Activated CD8-positive, alpha-beta memory T cell treated with anti-CD3 and anti-CD28 coated beads for 1 hour (primary cell): ENCODE measurements at places on chromosomes 12 and 14.

DNA sequence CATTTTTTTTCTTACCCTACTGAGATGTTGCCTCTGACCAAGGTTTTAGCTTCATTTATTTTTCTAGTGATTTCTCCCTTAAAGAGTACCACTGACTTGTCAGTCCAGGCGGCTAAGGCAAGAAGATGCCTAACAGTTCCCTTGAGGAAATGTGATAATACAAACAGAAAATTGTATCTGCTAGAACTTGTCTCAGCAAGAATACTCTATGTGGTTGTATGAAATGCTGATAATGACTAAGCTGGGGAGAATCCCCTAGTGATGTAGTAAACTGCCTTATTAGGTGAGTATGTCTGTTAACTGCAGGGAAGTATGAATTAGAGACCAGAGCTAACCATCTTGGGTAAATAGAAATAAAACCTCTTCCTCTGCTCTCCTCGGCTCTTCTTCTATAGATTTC is 6.7 kb downstream of the C12orf54 start:
- no peak for DNase-seq

- no peak for DNase-seq
Observed at GRCh38 chr12:3133405-3133783, 56.2 kb downstream of the TSPAN9 start.

DNA sequence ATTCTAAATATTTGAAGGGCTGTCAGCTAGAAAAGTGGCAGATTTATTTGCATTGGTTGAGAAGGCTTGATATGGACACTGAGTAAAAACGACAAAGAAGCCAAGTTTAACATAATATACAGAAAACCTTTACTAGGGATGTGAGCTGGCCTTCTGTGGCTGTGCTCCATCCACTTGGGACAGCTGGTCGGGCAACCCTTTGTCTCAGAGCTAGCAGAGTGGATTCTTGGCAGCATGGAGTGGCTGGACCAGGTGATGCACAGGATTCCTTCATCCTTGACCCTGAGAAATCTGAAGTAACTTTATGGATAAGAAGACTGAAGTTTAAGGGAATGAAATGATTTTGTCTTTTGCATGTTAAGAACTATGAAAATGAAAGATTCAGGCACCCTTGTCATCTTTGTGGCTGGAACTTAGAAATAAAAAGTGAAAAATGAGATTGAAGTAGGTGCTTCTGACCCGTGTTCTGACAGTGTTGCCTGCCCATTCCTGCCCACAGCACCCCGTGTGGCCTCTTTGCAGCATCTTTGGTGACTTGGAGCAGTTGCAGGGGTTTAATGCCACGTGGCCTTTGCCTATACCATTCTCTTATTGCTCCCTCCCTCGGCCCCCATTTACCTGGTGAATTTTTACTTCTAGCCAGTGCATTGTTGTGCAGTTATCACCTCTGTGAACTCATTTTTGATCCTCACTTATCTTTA is 32.6 kb downstream of the PELI2 start:
- no peak for DNase-seq

DNA sequence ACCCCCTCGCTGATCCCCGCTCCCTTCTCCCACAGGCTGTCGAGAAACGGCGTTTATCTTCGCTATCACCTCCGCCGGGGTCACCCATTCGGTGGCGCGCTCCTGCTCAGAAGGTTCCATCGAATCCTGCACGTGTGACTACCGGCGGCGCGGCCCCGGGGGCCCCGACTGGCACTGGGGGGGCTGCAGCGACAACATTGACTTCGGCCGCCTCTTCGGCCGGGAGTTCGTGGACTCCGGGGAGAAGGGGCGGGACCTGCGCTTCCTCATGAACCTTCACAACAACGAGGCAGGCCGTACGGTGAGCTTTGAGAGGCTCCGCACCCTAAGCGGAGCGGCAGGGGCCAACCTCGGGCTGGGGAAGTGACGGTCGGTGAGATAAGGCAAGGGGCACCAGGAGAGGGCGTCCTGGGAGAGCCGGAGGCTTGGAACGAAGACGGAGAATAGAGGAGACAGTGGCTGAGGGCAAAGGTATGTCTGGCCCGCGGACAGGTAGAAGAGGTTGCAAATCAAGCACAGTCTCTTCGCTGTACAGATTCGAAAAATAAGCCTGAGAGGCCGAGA is 2.3 kb downstream of the WNT1 start:
- no peak for DNase-seq

GRCh38 chr12:57868851-57869268 is 22.3 kb upstream of the CTDSP2 start:
- DNase-seq: no peak

- no peak for DNase-seq
Observed at GRCh38 chr12:93297032-93297431, 80.7 kb upstream of the NUDT4 start.

DNA sequence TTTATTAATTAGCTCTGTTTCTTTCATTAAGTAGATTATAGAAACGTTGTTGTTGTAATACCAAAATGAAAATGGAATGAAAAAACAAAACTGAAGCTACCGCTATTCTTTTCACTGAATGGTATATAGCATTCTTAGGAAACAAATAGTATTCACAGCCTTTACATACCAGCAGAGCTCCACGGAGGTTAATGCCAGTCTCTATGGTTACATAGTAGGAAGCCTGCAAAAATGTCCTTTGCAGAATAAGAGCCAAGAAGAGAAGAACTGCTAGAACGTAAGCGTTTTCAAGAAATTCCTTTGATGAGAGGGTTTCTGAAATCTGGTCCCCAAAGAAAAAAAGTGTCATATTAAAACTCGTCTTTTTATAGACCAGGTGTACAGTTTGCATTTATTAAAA is 30.6 kb downstream of the ABCC9 start:
- no peak for DNase-seq

DNA sequence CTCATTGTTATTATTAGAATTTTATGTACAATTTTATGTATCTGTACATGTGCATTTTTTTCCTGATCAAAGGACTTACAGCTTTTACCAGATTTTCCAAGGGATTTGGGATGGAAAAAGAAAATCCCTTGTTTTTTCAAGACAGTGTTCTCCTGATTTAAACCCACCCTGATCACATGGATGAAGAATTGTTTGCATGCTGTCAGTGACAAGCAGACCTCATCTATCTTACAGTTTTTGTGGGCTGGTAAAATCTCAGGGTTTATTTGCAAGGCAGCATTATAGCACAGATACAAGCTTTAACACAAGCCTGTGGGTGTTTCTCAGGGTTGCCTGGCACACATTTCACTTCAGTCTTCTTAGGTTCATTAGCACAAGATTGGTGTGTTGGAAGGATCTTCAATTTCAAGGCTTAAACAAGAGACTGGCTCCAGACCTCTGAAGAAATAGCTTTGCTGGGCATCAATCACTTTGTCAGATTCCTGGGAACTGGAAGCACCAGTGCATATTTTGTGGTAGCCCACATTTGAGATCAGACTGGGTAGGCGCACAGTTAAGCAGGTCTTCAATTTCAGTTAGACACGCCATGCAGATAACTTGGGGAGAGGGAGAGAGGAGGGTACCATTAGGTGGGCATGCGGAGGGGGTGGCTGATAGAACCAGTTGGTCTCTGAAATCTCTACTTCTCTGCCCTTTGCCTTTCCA is 118.0 kb downstream of the TBX5 start:
- no peak for DNase-seq

DNA sequence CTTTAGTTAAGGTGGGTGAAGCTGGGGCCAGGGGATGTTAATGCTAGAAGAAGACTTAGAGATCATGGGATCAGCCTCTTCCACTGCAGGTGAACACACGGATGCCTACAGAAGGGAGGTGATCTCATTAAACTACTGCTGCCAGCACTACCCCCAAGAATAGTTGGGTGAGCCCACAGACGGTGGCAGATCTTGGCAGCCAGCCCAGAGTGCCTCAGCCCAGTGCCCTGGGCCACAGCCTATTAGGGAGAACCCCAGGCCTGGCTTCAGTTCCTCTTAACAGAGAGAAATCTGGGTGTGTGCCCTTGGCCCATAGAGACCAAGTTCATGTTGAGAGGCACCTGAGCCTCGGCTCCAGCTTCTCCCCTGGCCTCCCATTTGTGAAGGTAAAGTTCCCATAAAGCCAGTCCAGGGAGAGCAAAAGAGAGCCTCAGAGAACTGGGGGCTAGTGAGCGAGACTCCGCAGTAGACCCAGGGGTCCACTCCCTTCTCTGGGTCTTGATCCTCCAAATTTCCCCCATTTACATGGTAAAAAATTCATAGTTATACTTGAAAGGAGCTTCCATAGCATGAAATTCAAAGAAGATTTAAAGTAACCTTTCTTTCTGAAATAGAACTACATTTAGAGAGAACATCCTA is 125.0 kb upstream of the CCND2 start:
- DNase-seq: no peak

GRCh38 chr12:41212625-41213024 is 24.5 kb downstream of the PDZRN4 start:
- no peak for DNase-seq

DNA sequence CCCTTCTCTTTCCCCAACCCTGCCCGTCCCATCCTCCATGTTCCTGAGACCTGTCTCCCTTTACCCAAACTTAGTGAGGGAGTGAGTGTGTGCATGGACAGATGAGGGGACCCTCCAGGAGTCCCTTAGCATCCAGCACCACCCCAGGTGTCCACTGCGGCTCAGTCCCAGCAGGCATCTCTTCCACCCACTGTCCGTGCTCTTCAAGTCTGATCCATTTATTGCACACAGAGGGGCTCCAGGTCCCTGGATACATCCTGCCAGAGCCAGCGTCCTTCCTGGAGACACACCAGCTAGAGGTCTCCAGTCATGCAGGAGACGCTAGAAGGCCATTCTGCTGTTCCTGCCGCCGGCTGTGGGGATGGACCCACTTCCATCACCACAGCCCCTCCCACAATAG is 239.2 kb downstream of the ADGRD1 start:
- no peak for DNase-seq

- no peak for DNase-seq
Observed at GRCh38 chr14:82445810-82446570, 912.3 kb upstream of the SEL1L start.

GRCh38 chr12:2151391-2151790 is 98.6 kb downstream of the CACNA1C start:
- no peak for DNase-seq

- DNase-seq: no peak
Observed at GRCh38 chr12:27900920-27901879, 71.3 kb downstream of the PTHLH start.

DNA sequence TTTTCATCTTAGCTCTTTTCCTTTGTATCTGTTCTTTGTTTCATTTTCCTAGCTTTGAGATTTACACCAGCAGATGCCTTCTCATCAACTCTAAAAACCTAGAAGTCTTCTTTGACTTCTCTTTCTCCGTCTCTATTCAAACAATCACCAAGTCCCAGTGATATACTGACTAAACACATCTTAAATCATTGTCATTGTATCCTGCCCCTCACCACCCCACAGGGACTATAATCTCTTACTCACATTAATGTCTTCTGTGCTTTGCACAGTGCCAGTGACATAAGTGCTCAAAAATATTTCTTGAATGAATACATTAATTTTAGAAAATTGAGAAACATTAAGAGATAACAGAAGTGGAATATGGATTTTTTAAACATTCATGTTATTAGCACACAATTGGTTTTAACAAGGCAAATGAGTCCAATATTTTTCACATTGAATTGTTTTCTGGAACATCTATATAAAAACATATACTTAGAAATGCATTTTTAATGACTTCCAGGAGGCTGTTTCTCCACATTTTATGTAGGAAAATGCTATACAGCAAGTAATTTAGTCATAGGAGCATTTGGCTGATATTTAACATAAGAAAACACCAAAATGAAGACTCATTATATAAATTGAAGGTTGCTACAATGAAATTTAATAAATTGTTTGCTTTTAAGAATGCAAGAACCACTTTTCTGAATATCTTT is 472.8 kb upstream of the PRICKLE1 start:
- DNase-seq: no peak

DNA sequence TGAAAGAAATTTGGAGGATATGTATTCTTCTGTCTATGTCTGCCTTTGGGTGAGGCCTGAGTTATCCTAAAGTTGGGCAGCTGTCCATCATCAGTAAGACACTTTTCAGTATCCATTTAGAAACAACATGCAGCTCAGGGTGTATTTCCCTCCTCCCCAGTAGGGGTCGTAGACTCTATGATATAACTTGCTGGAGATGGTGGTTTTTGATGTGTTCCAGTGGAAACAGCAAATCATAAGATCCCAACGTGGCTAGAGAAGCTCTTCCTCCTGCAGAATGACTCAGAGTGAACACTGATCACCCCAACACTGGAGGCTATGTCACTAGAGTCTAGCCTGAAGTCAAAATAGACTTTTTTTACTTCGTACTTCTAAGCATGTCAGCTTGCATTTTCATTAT is 331.6 kb upstream of the STXBP6 start:
- DNase-seq: no peak

- no peak for DNase-seq
Observed at GRCh38 chr14:34067587-34067986, 116.7 kb upstream of the EGLN3 start.

DNA sequence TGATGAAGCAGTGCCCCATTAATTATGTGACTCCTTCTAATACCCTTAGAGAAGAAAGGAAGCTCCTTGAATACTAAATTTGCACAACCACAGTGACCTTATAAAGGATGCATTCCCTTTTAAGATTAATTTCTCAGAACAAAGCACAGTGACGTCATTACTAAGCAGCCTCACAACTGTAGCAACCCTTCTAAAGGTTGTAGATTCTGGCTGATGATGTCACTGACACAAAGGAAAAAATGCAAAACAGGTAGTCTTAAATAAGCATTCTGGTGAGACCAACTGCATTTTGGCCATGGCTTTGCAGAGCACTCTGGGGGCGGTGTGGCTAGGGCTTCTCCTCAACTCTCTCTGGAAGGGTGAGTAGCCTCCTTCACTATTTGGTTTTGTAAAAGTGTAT is 38.4 kb upstream of the OR4E1 start:
- no peak for DNase-seq

GRCh38 chr14:92507174-92507768 is 6.3 kb upstream of the RIN3 start:
- DNase-seq: no peak

DNA sequence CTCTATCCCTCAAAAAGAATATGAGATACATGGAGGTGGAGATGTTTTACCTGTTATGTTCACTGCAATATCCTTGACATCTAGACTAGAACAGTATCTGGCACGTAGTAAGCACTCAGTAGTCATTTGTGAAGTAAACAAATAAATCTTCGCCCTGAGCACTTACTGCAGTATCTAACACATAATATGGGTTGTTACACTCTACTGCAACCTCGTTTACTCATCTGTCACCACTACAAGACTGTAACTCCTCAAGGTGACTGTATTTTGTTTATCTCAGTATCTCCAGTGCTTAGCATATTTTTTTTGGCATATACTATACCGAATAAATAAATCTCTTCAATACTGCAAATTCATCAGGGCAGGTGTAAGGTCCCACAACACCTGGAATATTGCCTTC is 66.1 kb downstream of the WASHC3 start:
- no peak for DNase-seq

- DNase-seq: no peak
Observed at GRCh38 chr12:3193131-3193530, 116.0 kb downstream of the TSPAN9 start.
